ENCODE measurements at places on chromosomes 12 and 14. TPM values are rescaled to one million over a fixed set of nuclear protein-coding genes. Genes with fewer than 3 reads are reported as not detected.

DNA sequence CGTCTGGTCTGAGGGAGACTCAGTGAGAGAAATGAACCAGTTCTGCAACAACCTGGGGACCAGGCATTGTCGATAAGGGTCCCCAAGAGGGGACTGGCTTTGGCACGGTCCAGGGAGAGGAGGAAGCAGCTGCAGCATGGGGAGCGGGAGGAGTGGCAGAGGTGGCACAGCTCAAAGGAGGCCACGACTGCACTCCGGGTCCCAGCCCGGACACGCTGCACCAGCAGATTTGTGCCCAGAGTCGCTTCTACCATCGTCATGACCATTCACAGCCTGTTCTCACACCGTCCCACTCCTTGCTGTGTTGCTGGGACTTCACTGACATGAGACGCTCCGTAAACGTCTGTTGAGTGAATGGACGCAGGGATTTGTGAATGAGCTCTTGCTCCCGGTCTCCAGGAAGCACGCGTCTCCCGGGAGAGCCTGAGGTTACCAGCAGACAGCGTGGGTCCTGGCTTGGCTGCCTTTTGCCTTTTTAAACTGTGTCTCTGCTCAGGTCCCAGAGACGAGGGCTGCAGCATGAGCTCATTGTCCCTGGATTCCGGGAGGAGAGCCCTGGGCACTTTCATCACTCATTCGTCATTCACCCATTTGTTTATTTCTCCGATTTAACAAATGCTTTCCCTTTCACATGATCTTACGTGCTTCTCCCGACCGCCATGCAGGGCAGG is 137.0 kb downstream of the PIWIL1 start:
- DNase-seq = no peak

The NR1H4 gene
- total RNA-seq = 0.93 TPM

DNA sequence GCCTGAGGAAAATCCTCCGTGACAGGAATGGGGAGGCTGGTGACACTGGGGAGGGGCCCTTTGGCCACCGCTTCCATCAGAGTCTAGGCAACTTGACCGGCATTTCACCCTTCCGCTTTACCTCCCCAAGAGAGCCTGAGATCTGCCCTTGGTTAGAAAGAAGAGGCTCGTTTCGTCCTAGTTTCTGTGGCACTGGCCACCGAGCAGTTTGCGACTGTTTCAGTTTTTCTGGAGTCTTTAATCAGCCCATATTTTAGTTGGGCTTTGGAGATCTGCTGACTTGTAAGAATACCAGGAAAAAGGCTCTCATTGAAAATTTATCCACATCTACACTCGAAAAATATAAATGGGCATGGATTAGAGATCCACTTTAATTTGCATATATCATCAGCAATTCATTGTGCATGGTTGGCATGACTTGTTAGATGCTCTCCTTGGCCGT is 414 bp upstream of the ANKS1B start:
- no peak for DNase-seq

The TCL1B gene
- total RNA-seq = not detected

- DNase-seq = peak; percentile 97
These were observed at the start of gene TMED10 for GRCh38 chr14:75176142-75176820. TMED10 (minus strand) TSS chr14:75176612; CDS start chr14:75176579, 33 bp downstream.

DNA sequence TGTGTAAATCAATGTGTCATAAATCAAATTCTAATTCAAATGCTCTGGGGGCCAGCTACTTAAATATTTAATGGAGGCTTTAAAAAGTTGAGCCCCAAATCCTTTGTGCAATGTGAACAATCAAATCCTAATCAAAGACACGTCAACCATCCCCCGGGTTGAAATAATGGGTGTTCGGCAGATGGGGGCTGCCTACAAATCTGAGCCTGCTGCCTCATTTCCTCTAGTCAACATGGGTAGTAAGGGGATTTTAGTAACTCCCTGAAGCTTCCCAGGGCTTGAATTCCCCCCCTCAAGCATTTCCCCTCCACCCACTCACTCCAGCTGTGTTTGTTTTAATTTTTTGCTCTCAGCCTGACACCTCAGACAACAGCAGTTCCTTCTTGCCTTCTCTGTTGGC is 37.8 kb downstream of the SRRM4 start:
- no peak for DNase-seq

The GALNT8 gene
- total RNA-seq = 1.9 TPM

The FKBP4 gene
- 35.7 TPM for total RNA-seq

The ACIN1 gene
- 112 TPM for total RNA-seq

The OR6C74 gene
- total RNA-seq = not detected

- no peak for DNase-seq
These were observed 724.6 kb upstream of the TMEM132C start for GRCh38 chr12:127542391-127542790.

GRCh38 chr14:24249230-24250021 is 7.0 kb upstream of the TINF2 start:
- DNase-seq = no peak

The MYF5 gene
- total RNA-seq = not detected

DNA sequence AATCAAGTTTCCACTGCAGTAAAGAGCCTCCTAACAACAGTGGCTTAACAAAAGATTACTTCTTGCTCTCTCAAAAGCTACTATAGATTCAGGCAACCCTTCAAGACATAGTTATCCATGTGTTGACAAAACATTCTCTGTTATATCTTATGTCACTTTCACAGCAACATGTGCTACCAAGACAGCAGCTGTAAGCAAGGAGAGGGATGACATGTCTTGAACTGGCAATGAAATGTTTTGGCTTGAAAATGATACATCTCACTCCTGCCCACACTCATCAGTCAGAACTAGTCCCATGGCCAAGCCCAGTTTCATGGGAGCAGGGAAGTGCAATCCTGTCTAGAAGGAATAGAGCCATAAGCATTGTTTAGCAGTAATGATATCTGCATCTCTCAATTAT is 10.7 kb upstream of the GRIN2B start:
- no peak for DNase-seq

GRCh38 chr12:2854669-2855453 is 2.0 kb downstream of the TEX52 start:
- peak; percentile 71 for DNase-seq

DNA sequence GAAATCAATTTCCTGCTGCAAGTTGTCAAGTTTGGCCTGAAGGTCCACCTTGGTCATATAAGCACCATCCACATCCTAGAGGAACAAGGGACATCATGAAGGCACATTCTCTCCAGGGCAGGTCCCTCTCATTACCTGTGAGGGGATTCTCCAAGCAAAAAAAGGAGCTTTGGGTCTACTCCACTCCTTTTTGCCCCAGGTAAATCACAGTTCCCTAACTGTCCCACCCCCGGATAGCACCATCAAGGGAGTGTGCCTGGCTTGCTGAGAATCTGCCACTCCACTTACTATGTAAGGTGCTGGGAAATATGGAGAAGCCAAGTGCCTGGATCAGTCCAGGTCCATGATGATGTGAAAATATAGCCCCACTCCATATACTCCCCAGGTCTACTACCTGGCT is 2.5 kb downstream of the KRT1 start:
- DNase-seq = no peak

- DNase-seq = no peak
These were observed 6.3 kb upstream of the BTG1 start for GRCh38 chr12:92151916-92152315.

DNA sequence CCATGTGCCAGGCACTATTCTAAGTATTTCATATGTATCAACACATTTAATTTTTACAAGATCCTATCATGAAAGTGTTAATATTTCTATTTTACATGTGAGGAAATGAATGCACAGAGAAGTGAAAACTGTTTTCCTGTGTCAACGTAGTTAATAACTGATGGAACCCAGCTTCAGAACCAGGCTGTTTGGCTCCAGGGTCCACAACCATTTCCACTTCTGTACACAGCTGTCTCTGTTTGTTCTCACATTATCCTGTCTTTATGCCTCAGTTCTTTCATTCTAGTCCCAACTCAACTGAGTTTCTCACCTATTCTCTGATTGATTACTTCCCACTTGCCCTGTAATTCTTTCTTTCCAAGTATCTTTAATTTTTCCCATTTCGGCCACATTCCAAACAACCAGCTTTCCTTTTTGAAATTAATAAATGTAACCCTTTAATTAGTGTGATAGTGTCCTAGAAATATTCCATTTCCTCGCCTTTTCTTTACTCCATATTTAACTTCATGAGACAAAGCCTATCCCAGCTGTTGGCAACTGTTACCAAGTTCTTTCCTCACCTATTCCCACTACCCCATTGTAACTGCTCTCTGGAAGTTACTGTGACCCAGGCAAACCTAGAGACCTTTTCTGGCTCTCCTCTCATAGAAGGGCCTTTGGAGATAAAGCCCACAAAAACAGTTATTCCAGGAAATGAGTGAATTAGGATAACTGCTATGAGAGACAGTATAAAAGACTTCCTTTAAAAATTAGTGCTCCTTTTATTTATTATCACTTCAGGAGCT is 218.7 kb downstream of the RASSF9 start:
- no peak for DNase-seq

- DNase-seq = no peak
These were observed 181.3 kb downstream of the CACNA1C start for GRCh38 chr12:2234091-2234490.

The FZD10 gene
- 1.1 TPM for total RNA-seq

DNA sequence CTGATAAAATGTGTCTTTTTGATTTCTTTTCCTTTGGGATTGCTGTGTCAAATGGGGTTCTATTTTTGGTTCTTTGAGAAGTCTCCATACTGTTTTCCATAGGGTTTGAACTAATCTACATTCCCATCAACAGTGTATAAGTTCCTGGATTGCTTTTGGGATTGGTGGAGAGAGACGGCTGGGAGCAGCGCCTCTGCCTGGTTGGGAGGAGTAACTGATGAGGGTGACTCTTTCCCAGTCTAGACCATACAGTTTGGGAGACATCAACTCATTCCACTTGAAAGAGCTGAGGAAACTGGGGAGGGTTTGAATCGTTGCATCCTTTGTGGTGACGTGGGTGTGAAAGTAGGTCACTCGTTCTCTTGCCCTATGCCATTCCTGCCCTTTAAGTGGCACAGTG is 42.3 kb upstream of the KCNA1 start:
- no peak for DNase-seq

The LRP1-AS gene
- not detected for total RNA-seq

The NOVA1 gene
- 13.1 TPM for total RNA-seq

GRCh38 chr14:93965287-93965821 is 11.0 kb downstream of the ASB2 start:
- no peak for DNase-seq

GRCh38 chr14:93430315-93431035 is at the start of gene UNC79:
UNC79 (plus strand) TSS chr14:93430939; CDS start chr14:93431030, 91 bp downstream.
- DNase-seq = no peak

The P3H3 gene
- 37.7 TPM for total RNA-seq

DNA sequence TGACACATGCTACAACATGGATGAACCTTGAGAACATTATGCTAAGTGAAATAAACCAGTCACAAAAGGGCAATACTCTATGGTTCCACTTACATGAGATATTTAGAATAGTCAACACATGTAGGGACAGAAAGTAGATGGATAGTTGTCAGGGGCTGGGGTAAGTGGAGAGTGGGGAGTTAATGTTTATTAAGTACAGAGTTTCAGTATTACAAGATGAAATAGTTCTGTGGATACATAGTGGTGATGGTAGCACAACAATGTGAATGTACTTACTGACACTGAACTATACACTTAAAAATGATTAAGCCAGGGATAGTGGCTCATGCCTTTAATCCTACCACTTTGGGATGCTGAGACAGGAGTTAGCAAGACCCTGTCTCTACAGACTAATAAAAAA is 8.7 kb downstream of the NUP107 start:
- no peak for DNase-seq

The CAND1 gene
- 111 TPM for total RNA-seq

DNA sequence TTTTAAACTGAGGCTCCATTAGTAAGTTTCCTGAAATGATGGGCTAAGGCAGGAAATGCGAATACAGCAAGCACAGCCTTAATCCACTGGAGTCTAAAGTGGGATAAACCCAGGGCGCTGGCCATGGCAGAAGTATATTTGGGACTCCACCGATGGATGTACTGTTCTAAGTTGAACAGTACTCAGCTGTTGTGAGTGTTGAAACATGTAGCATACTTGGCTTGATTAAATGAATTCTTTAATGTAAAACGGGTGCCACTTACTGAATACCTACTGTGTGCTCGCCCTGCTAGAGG is 996 bp downstream of the SSPN start:
- no peak for DNase-seq

The FAM181A gene
- not detected for total RNA-seq

DNA sequence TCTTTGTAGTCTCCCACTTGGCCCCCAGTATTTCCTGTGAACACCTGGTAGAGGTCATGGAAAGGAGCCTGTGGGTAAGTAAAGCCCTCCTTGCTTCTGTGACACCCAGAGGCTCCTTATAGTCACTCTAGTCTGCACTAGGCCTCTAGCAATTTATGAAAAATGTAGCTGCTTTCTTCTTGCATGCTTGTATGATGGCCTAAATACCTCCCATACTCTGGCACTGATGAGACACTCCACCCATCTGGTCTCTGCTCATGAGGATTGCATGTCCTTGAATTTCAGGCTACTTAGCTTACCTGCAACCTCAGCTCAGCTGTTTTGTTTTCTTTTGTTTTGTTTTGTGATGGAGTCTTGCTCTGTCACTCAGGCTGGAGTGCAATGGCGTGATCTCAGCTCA is 4.6 kb upstream of the A2ML1 start:
- DNase-seq = no peak

The TAS2R9 gene
- total RNA-seq = 0.51 TPM

DNA sequence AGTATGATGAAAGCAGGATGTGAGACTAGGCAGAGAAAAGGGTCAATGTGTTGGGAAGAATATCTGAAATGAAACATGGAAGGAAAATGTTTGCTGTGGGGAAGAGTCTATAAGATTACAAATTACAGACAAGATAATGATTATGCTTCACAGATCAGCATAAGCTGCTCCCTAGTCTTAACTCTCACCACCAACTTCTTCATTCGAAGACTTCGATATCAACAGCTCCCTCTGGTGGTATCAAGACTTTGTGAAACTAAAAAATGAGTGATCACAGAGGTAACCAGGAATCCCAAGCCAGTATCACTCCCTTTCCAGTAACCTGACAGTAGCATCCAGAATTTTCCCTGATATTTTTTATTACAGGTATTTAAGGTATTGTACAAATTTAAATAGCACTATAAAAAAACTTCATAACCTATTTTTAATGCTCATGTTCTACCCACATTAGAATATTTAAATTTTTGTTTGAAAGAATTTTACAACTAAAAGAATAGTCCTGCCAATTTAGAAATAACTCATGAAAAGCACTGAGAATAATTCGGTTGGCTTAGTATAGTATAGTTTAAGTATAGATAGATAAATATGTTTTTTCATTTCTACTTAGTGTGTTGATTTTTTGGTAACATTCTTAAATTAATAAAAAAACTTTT is 84.4 kb downstream of the C2CD5 start:
- DNase-seq = no peak

- DNase-seq = no peak
These were observed 20.9 kb upstream of the GPRC5A start for GRCh38 chr12:12870465-12870864.

The CCDC184 gene
- total RNA-seq = 0.74 TPM

Data from posterior vena cava (tissue), 2 donors.